ENCODE measurements at places on chromosomes 11 and 22. TPM values are rescaled to one million over a fixed set of nuclear protein-coding genes. Genes with fewer than 3 reads are reported as not detected.
A peak's percentile ranks its signal among the peaks of the same experiment; 100 is the strongest.

DNA sequence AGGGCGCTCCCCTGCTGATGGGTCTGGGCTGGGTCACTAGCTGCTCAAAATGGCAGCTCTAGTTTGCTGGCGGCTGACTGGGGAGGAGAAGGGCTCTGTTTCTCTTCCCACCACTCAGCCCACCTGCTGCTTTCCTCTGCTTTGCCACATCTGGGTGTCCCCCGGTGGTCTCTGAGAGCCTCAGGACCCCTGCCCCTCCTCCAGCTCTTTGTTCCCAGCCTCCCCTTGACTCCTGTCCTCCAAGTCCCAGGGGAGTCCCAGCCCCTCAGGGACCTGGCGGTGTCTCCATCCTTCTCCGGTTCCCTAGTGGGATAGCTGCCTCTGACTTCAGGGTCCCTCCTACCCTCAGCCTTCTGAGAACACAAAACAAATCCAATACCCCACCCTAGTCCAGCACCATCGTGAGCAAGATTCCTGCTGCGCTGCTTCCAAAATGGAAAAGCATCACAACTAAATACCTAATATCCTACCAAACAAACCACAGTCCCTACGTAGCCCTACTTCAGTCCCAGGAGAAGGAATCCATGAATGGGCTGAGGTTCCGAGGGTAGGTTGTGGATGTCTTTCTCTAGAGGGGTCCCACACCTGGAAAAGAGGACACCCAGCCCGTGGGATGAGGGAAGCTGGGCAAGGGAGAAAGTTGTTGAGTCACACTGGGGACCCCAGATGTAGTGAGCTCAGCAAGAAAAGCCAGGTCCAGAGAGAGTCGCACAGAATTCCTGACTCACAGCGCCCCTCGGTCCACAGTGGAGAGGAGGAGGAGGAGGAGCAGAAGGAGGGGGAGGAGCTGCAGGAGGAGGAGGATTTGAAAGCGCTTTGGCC, 45.0 kb upstream of the NNMT start:
- no peak for DNase-seq

NXPE1 gene
- total RNA-seq: not detected

DNA sequence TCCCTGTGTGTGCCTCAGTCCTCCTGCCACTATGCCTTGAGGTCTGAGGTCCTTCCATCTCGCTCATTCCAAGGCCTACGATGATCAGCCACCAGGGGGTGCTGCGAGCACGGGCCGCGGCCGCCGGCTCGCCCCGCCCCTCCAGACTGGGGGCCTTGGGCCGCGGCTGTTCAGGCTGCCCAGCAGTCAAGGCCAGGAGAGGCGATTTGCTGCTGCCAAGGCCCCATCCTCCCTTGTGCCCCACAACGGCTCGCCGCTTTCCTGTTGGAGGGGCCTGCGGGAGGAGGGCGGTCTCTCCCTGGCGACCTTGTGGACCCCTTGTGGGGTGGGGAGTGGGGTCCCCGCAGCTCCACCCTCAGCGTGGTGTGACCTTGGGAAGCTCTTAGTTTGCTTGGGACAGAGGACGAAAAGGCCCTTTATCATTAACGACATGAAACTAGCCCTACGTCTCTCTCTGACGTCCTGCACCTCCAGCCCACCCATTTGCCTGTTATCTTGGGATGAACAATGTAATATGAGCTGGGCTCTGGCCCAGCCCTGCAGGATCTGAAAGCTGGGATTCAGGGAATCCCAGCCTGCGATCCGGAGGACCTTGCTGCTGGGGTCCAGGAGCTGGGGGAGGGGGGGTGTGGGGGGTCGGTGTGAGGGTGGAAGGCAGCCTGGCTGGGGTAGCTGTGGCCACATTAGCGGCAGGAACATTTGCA, 5.3 kb upstream of the GALR3 start:
- peak; percentile 83 for DNase-seq

- DNase-seq: no peak
Observed at GRCh38 chr11:116712428-116712827, 60.4 kb downstream of the BUD13 start.

DNA sequence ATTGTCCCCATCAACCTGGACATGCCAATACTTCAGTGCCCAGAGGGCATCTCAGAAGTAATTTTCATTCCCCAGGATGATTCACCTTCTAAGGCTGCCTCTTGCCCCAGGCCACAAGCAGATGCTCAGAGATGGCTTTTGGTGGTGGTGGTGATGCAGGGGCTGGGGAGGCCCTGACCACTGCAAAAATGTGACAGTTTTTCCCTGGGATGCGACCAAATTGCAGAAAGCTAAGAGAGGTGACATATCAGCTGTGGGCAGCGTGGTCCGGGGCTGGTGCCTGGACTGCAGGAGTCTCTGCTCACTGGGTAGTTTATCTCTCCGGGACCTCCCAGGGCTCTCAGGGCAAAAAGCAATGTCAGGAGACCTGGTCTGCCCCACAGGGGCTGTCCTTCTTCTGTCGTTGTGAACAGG, 39.7 kb upstream of the ACCSL start:
- no peak for DNase-seq

- no peak for DNase-seq
Observed at GRCh38 chr11:76069001-76069400, 137.3 kb downstream of the WNT11 start.

ZNF280A gene
- not detected for total RNA-seq

- DNase-seq: no peak
Observed at GRCh38 chr11:121688860-121689614, 236.3 kb upstream of the SORL1-AS1 start.

- DNase-seq: no peak
Observed at GRCh38 chr11:17331669-17332068, 19.9 kb upstream of the NCR3LG1 start.
